Brain pericyte (primary cell): ENCODE measurements at places on chromosomes 7 and 10.

GRCh38 chr7:101688183-101688831, 59.2 kb upstream of the MYL10 start:
- DNase-seq: no peak

DNA sequence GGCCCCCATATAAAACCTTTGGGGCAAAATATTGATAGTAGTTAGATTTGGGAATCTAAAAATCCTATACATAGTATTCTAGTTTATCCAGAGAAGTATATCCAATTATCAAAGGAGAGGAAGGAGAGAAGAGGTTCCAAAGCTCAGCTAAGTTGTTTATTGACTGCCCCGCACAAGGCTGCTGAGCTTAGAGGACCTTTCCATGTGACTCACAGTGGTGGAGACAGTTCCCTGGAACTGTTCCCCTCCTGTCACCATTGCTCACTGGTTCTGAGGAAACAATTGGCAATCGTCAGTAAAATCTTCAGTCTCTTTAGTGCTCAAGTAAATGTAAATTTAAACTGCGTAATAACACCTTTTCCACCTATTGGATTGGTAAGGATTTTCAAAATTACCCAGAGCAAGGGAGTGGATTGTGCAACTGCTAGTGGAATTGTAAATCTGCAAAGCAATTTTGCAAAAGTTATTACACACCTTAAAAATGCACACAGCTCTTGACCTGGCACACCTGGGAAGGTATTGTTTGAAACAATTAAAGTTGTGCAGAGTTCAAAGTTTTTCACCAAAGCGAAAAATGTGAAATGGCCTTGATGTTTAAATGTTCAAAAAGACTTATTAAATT, 63.1 kb downstream of the EEPD1 start:
- no peak for DNase-seq

GRCh38 chr10:49257154-49257553, 41.8 kb upstream of the C10orf71 start:
- DNase-seq: no peak

DNA sequence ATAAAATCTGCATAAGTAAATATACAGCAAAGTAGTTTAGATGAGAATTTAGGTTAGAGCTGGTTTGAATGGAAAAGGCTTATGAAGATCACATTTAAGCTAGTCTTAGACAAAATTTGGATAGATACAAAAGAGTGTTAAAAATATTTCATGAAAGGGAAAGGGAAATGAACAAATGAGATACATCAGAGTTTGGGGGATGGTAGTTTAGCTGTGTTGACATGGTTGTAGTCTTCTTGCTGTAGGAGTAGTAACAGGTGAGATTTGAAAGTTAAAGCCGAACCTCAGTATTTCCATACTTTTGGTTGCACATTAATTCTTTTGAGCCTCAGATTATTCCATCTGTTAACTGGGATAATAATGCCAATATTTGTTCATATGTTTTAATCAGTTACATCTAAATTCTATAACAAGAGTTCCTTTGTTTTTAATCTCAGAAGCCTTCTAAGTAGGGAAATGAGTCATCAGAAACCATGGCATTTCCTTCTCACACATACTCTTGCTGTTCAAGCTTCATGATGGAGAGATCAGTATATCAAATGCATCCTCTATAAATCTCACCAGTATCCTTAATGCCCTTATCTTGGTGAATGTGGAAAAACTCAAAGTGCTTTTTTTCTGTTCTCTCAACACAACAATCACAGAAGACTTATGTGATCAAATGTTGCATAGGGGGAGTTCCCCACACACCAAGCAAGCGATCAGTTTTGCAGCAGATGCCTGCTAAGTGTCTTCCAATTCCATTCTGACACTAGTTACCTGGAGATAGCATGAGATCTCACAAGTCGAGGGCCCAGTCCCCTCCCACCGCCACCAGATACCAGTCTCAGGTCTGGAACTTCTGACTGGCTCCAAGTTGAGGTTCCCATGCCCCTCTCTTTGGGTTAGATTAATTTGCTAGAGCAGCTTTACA, 84.7 kb downstream of the MAPK8 start:
- DNase-seq: no peak

- no peak for DNase-seq
Measured at GRCh38 chr10:86178401-86179152, 188.0 kb downstream of the GRID1 start.

DNA sequence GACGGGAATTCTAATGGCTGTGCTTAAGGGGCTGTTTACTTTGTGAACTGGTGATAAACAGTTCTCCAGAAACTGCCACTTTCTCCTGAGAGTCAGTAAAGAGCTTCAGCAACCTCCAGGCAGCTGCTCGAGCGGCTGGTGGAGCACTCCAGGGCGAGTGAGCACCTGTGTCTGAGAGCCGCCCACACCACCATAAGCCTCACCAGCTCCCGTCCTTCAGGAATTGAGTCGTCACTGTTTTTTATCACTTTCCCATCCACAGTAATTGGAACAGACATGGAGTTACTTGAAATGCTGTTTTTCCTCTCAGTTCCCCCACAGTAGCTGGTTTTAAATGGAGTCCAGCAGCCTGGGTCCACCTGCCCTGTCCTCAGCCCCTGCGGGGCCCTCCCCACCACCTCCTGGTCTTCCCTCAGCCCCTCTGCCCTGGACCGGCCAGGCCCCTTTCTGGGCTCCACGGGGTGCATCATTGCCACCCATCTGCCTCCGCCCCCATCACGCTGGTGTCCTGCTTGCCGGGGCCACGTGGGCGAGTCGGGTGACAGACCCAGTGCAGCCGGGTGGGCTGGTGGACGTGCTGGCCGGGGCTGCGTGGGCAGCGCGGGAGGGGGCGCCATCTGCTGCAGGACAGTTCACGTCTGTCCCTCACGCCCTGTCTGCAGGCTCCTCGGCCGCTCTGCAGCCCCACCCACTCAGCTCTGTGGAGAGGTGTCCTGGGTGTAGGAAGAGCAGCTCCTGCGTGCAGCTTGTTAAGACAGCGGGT, 56.0 kb downstream of the NKX6-2 start:
- DNase-seq: no peak
